Mononuclear cell (primary cell): ENCODE measurements at places on chromosomes 2 and 18. TPM values are rescaled to one million over a fixed set of nuclear protein-coding genes. Genes with fewer than 3 reads are reported as not detected.

CRYGD gene
- not detected for total RNA-seq

RGPD8 gene
- total RNA-seq: 96.6 TPM

SKOR2 gene
- not detected for total RNA-seq

SOX11 gene
- under 0.01 TPM for total RNA-seq

SFT2D3 gene
- total RNA-seq: 14.8 TPM

SULT1C4 gene
- 0.21 TPM for total RNA-seq

ESPNL gene
- total RNA-seq: 0.10 TPM

ASPRV1 gene
- total RNA-seq: 0.84 TPM

VAMP8 gene
- 27.6 TPM for total RNA-seq

BMP10 gene
- not detected for total RNA-seq

MATN3 gene
- total RNA-seq: not detected

STRN gene
- 18.5 TPM for total RNA-seq

SLC66A2 gene
- 26.9 TPM for total RNA-seq

SPP2 gene
- not detected for total RNA-seq

CAMKMT gene
- 13.9 TPM for total RNA-seq

EPB41L5 gene
- total RNA-seq: 7.1 TPM

CFAP221 gene
- total RNA-seq: 0.31 TPM

UGT1A8 gene
- not detected for total RNA-seq

C2orf78 gene
- total RNA-seq: not detected

IL36A gene
- not detected for total RNA-seq

MROH2A gene
- not detected for total RNA-seq

MYO7B gene
- 1.0 TPM for total RNA-seq

STAT4 gene
- 163 TPM for total RNA-seq

MSGN1 gene
- total RNA-seq: not detected

PLCD4 gene
- 0.21 TPM for total RNA-seq

GKN1 gene
- total RNA-seq: 0.31 TPM

NABP1 gene
- 103 TPM for total RNA-seq

ALPI gene
- not detected for total RNA-seq

CTIF gene
- total RNA-seq: 2.7 TPM

CLEC4F gene
- total RNA-seq: 0.21 TPM

COL4A4 gene
- 0.21 TPM for total RNA-seq

TMEM247 gene
- not detected for total RNA-seq

CBLN2 gene
- 0.10 TPM for total RNA-seq
